NCI-H526 (cell line): ENCODE measurements at places on chromosomes 1 and 21.

DNA sequence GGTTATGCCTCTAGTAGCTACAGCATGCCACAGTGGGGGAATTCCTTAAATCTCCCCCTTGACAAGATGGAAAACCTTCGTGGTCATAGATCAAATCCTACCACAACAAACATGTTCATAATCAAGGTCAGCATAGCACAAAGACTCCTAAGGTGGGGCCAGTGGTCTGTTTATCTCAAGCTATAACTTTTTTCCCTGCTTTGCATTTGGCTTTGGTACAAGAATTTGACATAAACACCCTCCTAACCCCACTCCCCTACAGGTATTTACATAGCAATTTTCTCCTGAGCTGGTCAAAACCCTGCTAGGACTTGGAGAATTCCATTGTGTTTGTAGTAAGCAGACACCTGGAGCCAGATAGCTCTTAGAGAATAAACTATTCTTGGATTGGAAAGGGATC, 58.5 kb downstream of the HIVEP3 start:
- DNase-seq, result peak; percentile 91

DNA sequence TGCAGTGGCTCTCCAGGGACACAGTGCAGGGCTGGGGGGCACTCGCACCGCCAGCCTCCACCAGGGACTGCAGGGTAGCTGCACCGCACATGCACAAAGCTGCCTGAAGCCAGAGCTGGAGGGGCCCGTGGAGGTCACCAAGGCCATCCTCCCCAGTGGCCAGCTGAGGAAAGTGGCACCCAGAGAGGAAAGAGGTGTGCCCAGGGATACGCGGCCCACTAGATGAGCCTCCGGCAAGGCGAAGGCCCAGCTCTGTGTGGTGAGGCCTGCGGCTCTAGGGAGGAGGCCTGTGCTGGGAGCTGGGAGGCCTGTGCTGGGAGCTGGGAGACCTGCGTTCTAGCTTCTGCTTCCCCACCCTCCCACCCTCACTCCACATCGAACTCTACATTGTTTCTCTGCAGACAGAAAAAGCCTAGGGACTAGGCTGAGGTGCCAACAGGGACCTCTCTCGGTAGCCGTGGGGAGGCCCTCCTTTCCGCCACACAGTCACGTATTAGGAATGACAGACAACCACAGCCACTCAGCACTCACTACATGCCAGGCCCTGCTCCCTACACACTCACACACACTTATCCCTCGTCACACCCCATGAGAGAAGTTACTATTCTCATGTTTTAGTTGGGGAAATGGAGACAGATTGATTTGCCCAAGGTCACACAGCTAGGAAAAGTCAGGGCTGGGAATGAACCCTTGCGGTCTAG, 921 bp upstream of the ASCL5 start:
- DNase-seq, result no peak

DNA sequence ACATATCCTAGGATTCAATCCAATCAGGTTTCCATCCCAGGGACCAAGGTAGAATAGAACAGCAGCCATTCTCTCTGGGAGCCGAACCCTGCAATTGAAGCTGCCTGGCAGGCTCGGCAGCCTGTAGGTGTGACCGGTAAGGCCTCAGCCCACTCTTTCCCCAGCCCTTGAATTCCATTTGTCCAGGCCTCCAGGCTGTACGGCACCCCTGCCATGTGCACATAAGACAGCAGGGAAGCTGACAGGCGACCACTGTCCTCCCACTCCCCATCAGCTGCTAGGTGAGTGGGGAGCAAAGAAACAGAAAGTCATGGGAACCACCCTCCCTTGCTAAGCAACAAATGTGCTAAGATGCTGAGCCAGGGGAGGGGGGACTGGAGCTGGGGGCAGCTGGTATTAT, 23.0 kb downstream of the OPTC start:
- DNase-seq, result no peak

GRCh38 chr1:42700006-42700405, 17.8 kb downstream of the YBX1 start:
- no peak for DNase-seq

DNA sequence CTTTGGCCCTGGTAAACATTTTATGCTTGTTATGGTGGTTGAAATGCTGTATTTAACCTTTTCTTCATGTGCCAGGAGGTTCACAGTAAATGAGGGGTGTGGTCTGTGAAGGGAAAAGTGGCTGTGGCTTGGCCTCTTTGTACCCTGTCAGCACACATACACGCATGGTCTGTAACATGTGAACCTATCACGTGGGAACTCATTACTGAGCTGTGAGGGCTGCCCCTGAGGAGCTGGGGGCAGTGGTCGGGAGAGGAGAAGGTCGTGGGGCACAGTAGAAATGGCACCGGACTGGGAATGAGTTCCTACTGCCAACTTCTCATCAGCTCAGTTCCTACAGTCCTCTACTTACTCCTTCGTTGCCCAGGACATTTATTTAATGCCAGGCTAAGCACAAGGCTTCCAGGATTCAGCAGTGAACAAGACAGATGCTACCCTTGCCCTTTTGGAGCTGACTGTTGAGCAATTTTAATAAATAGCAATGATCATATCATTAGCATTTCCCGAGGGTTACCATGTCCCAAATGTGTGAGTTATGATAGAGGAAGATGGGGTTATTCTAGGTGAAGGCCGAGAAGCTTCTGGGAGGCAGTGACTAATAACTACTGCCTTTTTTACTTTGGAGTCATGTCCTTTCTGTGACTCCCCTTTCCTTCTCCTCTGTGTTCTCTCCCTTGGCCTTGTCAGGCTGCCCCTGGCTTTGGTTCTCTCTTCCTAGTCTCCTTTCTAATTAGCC, 38.8 kb downstream of the DDR2 start:
- DNase-seq, result no peak

DNA sequence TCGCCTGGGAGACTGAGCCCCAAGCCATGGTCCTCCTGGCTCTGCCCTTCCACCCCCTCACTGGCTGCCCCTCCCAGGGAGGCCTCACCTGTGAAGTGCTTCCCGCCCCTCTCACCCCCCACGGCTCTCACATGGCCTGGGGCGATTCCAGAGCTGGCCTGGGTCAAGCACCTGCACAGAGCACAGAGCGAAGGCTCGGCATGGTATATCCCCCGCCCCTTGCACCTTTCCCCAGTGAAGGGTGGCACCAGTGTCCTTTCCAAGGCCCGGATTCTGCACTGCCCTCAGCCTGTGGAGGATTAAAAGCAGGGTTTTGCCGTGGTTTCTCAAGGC, 1.1 kb upstream of the AJAP1 start:
- DNase-seq, result no peak

DNA sequence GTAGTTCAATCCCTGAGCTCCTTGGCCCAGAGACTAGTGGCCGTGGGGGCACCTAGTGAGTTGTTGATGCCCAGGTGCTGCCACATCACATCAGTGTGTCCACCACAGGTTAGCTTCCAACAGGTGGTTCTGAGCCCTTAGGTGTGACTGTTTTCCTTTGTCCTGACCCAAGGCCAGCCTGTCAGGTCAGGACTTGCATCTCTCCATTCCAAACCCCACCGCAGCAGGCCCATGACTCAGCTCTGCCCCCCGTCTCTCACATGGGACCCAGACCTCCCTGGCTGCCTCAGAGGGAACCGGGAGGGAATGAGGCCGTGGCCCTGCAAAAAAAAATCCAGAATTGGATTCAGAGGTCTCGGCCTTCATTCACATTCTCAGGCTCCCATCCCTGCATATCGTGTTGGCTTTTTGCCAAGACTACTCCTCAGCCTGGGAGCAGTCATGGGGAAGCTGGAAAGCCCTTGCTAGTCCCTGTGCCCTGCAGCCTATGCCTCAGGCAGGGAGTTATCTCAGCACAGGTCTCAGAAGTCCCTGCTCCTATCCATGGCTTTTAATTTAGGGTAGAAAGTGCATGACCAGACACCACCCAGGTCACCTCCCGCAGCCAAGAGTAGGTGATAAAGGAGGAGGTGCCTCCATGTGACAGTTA, 7.2 kb downstream of the INAVA start:
- DNase-seq, result no peak

- no peak for DNase-seq
Observed at GRCh38 chr1:54287801-54288211, 87.8 kb downstream of the MRPL37 start.

DNA sequence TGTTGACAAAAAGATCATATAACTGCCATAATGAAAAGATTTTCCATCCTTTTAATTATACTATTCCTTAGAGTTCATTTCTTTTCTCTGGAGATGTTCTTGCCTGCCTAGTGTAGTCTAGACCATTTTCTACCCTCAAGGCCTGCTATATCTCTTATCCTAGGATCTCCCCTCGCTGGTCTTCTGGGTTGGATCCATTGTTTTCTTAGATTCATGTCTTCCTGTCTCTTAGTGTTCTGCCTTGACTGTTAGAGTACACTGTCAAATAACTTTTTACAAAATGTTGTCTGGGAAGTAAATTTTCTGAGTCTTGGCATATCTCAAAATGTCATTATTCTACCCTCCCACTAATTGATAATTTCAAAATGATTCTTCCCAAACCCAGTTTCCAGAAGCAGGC, 66.6 kb downstream of the TRAF5 start:
- no peak for DNase-seq

- no peak for DNase-seq
Observed at GRCh38 chr1:247211339-247211738, 39.5 kb upstream of the ZNF124 start.

DNA sequence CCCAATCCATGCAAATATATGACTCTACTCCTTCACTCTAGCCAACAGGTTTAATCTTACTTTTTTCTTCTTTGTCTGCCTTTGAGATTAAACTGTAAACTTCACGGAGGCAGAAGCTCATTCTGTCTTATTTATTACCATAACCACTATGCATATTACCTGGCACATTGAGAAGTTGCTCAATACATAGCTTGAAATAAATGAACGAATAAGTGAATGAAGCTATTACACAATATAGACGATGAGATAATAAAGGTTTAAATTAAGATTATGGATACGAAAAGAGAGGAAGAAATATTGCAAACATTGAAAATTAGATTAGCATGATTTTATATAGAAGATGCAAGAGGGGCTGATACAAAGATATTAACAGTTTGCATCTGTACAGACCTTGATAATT, 385.1 kb downstream of the LTN1 start:
- no peak for DNase-seq

DNA sequence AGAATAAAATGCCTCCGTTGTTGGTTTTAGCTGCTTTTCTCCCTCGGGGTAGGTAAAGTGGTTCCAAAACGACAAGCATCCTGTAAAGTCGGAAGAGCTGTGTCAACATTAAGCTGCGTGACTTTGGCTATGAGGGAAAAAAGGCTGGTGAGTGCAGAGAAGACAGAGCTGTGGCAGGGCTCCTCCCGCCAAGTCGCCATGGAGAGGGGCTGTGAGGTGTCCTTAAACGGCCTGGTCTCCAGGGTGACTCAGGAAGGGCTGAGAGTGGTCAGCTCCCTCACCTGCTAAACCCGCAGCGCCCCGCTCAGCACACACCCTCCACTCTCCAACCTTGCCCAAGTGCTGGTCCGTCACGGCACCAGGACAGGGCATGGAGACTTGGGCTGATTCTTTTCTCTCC, 91.6 kb upstream of the SAMD11 start:
- no peak for DNase-seq

DNA sequence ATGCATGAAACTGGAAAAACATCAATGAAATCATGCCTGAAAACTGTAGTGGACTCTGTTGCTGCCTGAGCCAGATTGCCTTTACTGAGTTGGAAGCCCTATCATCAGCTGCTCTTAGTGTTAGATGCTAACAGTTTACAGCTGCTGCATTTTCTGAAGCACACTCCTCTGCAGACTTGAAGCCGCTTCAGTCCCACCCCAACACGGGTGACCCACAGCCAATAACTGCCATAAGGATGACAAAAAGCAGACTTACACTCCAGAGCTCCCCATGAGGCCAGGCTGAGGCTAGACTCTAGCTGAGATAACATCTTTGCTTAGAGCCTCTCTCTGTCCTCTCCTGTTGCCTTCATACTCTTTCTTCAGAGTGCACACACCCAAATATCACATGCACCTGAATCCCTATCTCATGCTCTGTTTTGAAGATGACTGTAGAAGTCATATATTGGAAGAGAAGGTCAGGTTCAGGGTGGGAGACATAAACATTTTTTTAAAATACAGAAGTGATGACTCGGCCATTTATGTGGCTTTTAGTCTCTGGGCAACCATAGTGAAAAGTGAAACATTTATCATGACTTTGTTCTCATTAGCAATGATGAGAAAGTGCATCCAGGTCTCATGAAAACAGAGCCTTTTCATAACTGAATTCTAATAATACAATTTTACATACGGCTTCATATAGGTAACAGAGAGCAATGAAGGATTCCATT, 161.0 kb downstream of the KCNK2 start:
- no peak for DNase-seq

DNA sequence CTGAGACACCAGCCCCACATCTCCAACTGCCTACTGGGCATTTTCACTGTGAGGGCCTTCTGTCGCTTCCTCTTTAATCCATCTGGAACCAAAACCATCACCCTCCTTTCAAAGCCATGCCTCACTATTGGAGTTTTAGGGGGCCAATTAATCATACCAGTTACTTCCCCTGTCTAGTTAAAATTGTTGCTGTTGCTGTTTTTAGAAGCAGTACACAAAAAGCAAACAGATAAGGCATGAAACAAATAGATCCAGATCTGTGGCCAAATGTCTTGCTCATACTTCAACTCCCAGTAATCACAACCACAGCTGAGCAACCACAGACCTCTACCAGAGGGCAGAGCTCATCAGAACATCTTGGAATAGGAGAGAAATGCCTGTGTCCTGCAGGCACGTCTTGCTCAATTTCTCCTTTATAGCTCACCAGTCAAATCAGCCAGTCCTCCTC, 133.8 kb upstream of the C1orf105 start:
- DNase-seq, result no peak
